ENCODE measurements at places on chromosomes 2 and 18.

GRCh38 chr2:169265591-169265990 is 96.7 kb downstream of the LRP2 start:
- DNase-seq, result no peak

DNA sequence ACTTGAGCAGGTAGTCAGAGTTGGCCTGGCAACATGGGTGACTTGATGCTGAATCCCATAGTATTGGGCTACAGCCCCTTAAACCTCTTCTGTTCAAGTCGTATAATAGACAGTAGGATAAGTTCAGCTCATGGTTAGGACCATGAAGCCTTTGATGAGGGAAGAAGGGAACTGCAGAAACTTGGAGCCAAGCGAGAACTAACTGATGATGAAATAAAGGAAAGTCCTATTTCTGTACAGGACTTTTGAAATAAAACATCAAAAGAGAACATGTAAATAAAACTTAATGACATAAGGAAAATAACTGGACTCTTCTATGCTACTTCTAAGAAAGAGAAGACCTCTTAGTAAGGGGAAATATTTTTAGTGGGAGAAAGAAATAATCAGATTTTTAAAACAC is 51.2 kb upstream of the UGP2 start:
- DNase-seq, result no peak

DNA sequence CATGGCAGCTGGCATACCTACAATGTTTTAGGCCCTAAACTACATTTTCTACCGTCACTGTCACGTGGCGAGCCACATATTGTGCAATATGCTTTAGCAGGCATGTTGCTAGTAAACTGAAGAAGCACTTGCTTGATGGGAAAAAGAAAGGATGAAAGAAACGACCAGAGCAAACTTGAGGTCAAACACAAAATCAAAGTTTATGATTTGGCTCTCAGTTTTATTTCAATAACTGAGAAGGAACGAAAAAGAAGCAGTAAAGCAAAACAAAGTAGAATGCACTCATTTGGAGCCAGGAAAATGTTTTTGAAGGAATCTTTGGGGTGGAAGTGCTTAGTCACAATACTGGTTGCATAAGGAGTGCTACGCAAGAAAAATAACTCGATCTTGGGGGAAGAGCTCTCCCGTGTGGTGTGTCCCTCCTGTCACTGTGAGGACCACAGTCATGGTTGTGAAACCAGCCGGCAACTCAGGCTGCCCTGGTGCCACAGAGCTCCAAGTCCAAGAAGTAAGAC is 349.8 kb downstream of the RBM43 start:
- no peak for DNase-seq

- no peak for DNase-seq
These were observed 50.0 kb upstream of the DSG1 start for GRCh38 chr18:31267823-31268481.

DNA sequence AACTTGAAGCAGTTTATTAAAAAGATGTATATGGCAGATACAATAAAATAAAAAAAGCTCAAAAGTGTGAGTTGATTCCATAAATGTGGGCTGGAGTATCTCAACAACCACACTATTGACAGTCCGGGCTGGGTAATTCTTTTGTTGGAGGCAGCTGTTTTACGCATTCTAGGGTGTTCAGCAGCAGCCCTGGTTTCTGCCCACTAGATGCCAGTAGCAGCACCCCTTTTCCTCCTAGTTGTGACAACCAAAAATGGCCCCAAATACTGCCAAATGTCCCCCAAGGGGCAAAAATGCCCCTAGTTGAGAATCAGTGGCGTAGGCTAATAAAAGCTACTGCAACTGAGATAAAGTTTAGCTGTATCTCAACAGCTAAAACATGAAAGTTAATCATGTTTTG is 44.8 kb downstream of the CHMP3 start:
- no peak for DNase-seq

DNA sequence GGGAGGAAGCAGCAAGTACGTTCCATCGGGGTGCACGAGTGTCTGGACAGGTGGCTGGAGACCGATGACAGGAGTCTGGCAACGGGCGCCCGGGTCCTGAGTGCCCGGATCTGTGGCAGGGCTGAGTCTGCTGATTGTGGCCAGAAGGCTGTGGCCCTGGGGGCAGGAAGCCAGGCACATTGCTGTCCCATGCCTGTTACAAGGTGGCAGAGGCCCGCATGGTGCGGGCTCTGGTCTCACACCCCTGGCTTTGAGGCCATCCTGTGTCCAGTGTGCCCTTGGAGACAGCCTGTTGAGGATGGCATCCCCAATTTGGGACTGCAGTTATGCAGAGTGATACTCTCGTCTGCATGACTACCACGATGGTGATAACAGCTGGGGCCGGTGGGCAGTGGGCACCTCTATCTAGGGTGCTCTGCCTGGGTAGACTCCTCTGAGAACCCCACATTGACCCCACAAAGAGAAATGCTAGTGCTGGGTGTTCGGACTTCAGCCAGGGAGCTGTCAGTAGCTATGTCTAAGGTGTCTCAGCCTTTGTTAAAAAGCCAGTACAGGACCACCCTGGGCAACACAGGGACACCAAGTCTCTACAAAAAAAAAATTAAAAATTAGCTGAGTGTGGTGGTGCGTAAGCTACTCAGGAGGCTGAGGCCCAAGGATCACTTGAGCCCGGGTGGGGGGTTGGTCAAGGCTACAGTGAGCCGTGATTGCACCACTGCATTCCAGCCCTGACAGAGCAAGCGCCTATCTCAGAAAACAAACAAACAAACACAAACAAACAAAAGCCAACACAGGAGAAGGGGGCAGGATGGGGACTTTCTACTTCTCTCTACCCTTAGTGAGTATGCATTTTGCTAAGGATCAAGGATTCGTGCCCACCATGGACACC is 88.3 kb downstream of the RHOB start:
- DNase-seq, result no peak

DNA sequence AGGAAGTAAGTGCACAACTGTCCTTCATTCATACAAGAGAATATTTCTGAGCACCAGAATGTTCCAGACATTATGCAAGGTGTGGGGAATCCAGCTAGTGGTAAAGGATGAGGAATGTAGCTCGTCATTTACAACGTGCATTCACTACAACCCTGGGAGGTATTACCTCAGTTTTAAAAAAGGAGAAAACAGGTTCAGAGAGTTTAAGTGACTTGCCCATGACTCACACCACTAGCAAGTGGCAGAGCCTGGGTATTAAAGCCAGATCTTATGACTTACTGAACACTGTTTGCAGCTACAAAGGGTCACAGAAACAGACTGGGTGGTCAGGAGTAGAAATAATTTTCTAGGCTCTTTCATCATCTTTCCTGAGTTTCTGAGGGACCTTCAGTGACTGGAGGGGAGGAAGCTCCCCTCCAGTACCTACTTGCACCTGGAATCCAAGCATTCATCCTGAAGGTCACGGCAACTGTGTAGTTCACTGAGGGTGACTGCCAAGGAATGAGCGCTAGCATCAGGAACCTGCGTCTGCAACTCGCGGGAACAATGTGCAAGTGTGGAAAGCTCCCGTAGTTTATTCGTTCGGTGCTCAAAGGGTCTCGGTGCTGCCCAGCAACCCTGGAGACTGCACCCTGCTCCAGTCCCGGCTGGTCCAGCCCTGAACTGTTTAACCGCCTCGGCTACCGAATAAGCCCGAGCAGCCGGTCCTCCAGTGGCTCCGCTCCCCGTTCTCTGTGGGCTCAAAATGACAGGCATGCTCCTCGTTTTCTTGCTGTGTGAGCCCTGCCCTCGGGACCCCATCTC is 647 bp downstream of the CCDC121 start:
- DNase-seq, result peak; percentile 13

- DNase-seq, result no peak
These were observed 28.7 kb upstream of the KLF11 start for GRCh38 chr2:10014418-10015190.

GRCh38 chr2:53536583-53537361 is 230.8 kb upstream of the CHAC2 start:
- no peak for DNase-seq

GRCh38 chr2:159114835-159115234 is 146.4 kb downstream of the TANC1 start:
- DNase-seq, result no peak

DNA sequence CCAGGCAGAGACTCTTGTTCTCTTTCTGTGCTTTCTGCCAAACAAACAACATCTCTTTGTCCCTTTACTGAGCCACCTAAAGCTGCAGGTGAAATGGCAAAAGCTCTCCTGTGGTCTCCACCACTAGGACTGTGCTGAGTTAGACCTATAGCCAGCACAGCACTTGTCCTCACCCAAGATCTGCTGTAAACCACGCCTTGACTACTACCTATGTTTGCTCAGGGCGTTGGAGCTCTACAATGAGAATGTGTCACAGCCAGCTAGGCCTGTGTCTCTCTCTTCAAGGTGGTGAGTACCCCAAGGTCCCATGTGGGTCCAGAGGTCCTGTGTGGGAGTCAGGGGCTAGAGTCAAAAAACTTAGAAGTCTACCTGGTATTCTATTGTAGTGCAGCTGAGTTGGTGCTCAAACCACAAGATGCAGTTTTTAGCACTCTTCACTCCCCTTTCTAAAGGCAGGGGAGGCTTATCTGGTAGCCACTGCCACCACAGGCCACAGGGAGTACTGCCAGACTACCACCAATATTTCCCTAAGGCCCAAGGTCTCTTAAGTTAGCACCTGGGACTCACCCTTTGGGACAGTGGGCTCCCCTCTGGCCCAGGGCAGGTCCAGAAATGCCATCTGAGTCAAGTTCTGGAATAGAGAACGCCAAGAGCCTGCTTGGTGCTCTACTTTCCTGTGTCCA is 96.8 kb upstream of the RPRM start:
- DNase-seq, result no peak

DNA sequence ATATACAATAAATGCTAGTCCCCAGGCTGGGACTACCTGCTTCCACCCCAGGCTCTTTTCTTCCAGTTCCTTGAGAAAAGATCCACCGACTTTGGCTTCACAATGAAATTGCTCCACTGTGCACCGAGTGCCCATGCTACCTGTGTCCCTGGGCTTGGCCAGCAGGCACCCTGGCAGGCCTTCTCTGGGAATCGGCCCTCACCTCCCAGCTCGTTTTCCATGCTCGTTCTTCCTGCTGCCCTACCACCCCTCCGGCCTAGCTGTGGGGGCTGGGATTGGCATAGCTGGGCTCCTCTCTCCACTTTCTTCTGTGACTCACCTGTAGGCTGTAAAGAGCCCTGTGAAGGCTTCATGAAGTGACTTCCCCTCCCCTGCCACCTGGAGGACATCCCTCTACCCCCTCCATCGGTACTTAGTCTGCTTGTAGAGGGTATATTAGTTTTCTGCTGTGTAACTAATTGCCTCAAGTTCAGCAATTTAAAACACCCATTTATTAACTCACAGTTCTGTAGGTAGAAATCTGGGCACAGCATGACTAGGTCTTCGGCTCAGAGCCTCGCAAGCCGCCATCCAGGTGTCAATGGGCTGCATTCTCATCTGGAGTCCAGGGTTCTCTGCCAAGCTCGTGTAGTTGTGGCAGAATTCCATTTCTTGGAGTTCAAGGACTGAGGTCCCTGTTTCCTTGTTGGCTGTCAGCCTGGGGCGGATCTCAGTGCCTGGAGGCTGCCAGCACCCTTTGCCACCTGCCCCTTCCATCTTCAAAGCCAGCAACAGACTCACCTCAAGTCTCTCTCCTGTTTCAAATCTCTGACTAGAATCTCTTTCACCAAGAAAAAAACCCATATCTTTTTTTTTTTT is 57.6 kb downstream of the DPYSL5 start:
- no peak for DNase-seq

DNA sequence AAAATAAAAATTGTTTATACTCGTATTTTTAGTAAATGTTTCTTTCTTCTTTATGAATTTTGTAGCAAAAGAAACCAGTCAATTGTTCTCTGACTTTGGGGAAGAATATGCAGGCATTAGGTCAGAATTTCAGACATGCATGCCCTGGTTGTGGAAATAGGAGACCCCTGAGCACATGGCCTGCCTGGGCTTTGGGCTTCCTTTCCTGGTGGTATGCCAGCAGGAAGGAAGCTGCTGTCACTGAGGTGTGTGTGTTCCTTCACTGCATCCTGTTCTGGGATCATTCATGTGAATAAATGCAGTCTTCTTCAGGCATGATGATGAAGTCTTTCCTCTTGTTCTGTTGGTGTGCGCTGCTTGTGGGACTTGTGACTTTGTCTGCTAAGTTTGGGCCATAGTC is 920.2 kb upstream of the VRK2 start:
- no peak for DNase-seq

DNA sequence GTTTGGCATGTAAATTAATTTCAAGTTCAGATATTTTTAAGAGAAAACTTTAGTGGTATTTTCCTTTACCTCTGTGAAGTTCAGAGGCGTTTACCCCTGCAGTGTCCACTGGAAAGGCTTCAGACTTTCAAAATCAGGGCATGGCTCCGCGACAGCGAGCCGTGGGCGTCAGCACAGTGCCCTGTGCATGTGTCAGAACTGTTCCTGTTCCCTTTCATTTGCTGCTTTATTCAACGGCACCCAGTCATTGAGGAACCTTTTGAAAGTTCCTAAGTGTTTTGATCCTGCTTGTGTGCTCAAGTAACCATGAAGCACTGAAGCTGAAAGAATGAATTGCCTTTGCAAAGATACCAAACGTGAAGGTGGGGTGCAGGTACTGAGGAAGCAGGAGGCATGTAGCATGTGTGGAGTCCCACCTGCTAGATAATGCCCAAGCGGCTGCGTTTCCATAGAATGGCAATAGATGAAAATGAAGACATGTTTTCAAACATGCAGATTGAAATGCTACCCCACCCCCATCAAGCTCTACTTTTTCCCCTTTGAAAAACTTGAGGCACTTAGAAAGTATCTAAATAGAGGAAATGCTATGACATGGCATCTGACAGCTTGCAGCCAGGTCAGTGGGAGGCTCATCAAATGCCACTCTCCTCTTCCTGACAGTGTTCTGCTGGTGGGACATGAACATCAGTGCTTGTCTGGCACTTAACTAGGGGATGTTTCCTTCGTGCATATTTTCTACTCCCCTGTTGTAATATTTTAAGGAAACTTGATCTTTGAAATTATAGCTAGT is 148.6 kb downstream of the ZNF236 start:
- DNase-seq, result no peak

DNA sequence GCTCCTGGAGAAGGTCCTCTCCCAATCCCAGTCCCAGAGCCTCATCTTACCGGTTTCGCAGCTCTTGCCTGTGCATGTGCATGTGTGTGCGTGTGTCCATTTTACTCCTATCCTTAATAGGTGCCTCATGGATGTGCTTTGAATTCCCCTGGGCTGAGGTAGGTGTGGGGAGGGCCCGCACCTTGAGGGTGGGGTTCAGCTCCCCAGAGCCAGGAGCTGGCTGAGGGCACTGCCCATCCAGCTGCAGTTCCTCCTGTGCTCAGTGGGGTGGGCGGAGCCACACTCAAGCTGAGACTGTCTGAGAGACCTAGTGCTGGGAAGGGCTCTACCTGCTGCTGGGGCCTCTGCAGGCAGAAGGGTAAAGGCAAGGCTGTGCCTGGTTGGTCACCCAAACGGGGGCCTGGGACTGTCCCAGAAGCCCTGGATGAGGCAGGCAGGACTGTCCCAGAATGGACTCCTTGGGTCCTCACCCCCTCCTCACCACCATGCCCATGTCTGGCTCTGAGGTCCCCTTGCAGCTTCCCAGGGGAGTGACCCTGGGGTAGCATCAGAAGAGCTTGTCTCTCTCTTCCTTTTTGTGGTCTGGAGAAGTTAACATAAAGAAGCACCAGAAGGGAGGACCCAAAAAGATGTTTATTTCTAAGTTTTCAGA is 8.9 kb downstream of the GDF7 start:
- no peak for DNase-seq

- no peak for DNase-seq
These were observed 1.8 kb downstream of the GPD2 start for GRCh38 chr2:156437931-156438410.

GRCh38 chr2:84999553-84999955 is 28.6 kb downstream of the KCMF1 start:
- DNase-seq, result no peak

GRCh38 chr2:202113571-202114142 is 40.6 kb downstream of the KIAA2012 start:
- no peak for DNase-seq
